Activated CD4-positive, CD25-positive, alpha-beta regulatory T cell (primary cell): ENCODE measurements at places on chromosomes 2 and 18.

DNA sequence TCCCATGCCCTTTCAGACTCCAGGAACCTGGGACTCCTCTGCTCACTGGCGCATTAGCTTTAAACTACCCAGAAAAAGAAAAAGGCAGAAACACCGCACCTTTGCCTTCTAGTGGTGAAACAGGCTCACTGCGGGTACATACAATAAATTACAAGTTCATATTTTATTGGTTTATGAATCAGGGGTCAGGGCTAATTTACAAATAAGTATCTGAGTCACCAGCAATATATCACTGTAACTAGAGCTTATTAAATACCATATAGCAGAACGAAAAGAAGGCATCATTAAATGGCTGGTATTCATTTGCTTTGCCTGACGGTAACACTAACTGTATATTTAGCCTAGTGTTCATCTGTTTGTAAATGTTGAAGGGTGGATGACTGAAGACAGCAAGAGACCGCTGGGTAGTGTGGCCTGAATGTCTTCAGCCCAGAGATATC is 26.9 kb upstream of the DTNB start:
- DNase-seq, result no peak

DNA sequence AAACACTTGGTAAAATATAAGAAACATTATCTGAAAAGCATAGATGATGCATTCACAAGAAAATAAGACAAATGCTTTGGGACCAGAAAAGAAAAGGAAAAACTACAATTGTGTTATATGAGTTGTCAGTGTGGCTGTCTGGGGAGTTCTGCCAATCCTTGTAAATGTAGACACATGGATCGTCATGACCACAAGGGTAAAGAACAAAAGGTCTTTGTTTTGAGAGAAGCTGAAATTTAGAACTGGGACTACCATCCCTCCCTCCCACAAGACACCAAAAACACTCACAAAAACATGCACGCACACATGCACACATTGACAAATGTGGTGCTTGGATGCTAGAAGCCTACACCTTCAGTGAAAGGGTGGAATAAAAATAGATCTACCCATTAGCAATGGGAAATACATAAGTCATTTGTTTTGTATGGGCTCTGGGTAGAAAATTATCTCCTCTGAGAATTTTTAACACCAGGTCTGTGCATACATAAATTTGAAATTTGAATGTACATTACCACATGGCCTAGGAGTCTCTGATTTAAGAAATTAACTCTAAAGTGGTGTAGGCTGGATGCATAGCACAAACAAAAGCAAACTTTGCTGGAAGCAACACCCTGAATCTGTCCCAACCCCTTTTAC is 266.2 kb upstream of the SLC39A10 start:
- no peak for DNase-seq

- no peak for DNase-seq
Measured at GRCh38 chr18:55489034-55489986, 98.7 kb downstream of the TCF4 start.

DNA sequence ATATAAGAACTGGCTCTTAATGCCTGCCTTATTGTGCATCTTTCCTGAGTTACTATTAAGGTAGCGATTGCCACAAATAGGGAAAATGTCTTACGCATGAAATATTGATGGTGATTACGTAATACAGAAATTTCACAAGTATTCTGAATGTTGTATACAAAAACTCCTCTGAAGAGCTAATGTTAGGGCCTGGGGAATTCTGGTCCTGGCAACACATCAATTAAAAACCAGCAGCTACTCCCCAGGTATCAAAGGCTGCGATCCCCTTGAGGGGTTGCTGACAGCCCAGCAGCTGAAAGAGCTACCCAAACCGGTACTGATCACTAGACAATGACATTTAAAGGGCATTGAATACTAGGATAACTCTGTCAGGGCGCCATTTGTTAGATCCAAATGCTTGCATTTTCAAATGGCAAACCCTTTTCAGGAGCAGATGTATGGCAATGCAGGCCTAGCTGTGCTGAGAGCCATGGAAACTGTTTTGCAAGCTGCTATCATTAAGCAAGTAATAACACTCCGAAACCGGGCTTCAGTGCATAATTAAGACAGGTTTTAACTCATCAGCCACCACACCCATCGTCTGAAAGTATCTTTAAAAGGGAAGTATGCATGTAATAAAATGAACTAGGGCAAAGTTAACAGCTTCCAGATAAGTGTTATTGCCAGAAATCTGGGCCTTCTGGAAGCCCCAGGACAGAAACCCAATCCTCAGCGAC is 78.4 kb downstream of the CLHC1 start:
- no peak for DNase-seq

- peak; percentile 12 for DNase-seq
Measured at GRCh38 chr2:172972005-172972619, 103.5 kb upstream of the MAP3K20 start.

GRCh38 chr2:232966122-232966521 is 46.9 kb downstream of the NGEF start:
- no peak for DNase-seq

DNA sequence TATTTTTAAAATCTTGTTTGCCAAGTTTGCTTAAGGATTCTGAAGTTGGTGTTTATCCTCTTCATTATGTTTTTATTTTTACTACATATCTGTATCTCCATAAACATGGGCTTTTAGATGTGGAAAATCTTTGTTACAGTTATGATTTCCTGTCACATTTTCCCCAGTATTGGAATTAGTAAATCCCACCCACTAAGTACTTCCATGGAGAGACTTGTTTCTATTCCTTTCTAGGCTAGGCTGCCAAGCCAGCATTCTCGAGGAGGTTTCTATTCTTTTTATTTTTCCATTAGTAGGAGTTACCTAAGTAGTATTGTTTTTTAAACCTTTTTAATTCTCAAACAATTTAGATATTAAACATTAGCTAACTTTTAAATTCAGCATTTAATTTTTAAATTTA is 22.1 kb downstream of the PKP4 start:
- DNase-seq, result no peak

DNA sequence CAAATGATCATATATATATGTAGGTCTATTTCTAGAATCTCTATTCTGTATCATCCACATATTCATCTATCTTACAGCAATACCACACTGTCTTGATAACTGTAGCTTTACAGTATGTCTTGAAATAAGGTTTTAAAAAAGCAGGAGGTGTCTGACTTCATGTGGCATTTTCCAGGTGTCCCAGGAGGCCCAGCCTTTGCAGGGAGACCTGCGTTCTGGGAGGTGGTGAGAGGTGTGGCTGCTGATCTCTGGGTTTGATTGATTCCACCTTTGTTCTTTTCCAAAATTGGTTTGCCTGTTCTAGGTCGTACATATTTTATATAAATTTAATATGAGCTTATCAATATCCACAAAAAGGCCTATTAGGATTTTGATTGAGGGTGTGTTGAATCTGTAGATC is 26.6 kb downstream of the DPYSL5 start:
- no peak for DNase-seq

DNA sequence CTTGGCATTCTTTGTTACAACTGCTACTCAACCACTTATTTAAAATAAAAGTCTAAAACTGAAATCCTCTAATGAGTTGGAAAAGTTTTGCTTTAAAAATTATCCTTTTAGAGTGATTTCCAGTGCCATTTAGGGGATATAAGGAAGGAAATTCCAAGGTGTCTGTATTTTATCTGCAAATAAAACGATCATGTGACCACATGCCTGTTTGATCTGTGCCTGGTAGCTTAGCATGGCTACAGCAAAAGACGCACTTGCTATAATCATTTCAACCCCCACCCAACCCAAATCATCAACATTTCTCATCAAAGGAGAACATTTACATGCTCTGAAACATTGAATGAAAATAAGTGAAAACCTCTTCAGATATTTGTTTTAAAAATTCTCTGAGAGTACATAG is 615.1 kb downstream of the IRS1 start:
- no peak for DNase-seq

- DNase-seq, result no peak
Measured at GRCh38 chr2:195318440-195319111, 338.4 kb upstream of the SLC39A10 start.

- DNase-seq, result no peak
Measured at GRCh38 chr18:31269566-31269965, 48.4 kb upstream of the DSG1 start.
